ENCODE measurements at places on chromosomes 11 and 22.

DNA sequence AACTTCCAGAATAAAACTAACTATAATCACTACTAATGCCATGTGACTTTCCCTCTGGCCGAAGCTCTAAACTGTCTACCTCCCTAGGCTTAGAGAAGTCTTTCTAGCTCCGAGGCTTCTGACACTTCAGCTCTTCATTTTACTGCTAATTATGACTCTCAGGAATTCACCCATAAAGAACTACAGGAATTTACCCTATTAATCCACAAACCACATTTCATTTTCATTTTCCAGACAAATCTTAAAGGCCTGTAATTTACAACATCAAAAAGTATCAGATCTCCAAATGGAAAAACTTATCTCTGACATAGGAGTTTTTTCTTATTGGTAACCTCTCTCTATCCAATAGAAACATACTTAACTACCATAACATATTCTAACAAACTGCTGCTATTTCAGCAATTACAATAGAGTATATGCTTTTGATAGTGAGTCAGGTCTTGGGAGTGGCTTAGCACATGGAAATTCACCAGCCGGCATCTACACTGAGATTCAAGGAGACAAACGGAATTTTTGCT, 33.4 kb downstream of the MRTFA start:
- DNase-seq, result peak; percentile 67

GRCh38 chr22:45974498-45974897, 2.5 kb downstream of the WNT7B start:
- no peak for DNase-seq

GRCh38 chr11:11982975-11983374, 25.5 kb downstream of the DKK3 start:
- no peak for DNase-seq

- no peak for DNase-seq
These were observed 61.7 kb upstream of the FGF3 start for GRCh38 chr11:69880826-69881445.

- no peak for DNase-seq
These were observed 23.8 kb upstream of the OAF start for GRCh38 chr11:120186774-120187591.

DNA sequence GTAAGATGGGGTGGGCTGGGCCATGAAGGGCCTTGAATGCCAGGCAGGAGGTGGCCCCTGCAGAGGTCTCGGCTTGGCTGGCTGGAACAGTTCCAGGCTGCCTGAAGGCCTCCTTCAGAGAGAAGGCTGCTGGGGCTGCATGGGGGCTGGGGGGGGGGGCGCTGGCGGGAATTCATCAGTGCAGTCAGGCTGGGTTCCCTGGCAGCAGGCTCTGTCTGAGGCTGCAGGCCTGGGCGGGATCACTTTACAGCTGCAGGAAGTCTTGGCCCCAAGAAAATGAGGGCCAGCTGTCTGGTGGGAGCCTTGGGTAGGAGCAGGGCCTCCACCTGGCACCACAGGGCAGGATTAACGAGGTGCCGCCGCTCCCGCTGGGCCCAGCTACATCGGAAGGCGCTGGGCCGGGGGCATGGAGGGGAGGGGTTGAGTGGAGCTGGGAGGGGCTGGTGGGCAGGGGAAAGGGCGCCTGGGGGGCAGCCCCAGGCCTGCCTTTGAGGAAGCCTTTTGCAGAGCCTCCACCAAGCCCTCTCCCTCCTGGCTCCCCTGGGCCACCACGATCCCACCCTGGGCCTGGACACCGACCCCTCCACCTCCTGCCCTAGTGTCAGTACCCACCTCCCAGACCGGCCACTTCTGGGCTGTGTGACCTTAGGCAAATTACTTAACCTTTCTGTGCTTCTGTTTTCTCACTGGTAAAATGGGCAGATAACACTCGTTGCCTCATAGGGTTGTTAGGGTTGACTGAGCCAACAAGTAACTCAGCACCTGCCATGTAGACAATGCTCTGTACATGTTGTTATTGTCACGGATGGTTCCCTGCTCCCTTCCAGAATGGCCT, 31.0 kb upstream of the HMOX1 start:
- no peak for DNase-seq

DNA sequence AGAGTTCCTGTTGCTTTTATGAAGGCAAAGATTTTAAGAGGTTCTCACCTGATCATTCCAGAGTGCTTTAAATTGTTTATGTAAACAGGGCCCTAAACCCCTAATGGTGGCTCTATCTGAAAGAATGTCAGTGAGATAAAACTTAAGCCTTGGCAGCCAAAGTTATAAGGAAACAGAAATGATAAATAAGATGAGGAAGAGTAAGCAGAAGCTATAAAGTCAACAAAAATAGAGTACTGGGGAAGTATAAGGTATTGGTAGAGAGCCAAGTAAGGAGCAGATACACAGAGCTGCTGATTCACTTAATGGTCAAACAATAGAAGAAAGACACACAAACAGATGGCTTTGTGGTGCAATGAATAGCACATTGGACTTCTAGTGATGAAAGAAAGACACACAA, 37.9 kb downstream of the TMPRSS5 start:
- no peak for DNase-seq

GRCh38 chr22:21779444-21779843, 43.9 kb upstream of the YPEL1 start:
- no peak for DNase-seq

DNA sequence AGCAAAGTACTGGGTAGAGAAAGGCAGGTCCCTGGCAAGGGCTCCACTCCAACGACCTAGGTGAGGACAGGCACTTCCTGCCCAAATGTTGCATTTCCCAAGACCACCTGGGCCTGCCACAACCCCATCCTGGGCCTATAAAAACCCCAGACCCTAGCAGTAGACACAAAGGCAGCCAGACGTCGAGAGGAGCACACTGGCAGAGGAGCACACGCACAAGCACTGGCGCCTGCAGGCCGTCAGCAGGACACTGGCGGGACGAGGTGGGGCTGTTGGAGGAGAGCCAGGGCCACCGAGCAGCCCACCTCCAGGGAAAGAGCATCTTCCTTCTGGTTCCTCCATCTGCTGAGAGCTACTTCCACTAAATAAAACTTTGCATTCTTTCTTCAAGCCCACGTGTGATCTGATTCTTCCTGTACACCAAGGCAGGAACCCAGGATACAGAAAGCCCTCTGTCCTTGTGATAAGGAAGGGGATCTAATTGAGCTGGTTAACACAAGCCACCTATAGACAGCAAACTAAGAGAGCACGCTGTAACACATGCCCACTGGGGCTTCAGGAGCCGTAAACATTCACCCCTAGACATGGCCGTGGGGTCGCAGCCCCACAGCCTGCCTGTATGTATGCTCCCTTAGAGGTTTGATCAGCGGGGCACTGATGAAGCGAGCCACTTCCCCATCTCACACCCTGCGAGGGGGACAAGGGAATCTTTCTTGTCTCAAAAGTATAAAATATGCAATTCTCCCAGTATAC, 89.7 kb upstream of the MTMR2 start:
- no peak for DNase-seq

DNA sequence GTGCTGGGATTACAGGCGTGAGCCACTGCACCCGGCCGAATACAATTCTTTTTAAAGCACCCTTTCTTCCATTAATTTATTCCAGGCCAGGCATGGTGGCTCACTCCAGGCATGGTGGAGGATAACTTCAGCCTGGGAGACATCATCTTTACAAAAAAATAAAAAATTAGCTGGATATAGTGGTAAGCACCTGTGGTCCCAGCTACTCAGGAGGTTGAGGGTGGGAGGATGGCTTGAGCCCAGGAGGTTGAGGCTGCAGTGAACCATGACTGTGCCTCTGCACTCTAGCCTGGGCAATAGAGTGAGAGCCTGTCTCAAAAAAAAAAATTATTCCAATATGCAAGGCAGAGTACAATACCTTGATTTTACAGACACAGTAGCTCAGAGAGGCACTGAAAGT, 11.4 kb downstream of the TAGLN start:
- no peak for DNase-seq

GRCh38 chr11:93288079-93288478, 42.5 kb upstream of the DEUP1 start:
- DNase-seq, result no peak

DNA sequence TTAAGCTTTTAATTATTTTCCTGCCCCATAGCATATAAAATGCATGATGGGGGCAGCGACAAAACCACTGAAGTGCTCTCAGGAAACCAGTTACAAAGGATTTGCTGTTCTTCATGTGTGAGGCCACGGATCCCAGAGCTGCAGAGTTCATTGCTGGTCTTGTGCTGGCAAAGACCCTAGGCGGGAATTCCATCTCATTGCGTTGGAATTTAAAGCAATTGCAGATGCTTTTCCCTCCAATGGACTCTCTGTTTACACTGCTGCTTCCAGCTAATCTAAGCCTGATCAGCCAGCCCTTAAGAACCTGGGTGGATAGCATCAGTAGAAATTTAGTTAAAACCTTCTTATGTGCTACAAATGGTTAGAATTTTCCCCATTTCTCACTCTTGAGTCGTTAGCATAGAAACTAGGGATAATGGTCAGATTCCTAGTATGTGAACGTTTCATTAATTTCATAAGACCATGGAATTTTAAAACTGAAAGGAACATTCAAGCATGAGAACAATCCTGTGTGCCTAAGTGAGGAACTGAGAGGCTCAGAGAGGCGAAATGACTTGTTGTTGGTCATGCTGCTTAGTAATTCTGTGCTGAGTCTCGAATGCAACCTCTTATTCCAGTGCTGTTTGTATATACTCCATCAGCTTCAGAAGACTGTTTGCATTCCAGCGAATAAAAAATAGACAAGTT, 36.1 kb upstream of the ADSL start:
- DNase-seq, result no peak

DNA sequence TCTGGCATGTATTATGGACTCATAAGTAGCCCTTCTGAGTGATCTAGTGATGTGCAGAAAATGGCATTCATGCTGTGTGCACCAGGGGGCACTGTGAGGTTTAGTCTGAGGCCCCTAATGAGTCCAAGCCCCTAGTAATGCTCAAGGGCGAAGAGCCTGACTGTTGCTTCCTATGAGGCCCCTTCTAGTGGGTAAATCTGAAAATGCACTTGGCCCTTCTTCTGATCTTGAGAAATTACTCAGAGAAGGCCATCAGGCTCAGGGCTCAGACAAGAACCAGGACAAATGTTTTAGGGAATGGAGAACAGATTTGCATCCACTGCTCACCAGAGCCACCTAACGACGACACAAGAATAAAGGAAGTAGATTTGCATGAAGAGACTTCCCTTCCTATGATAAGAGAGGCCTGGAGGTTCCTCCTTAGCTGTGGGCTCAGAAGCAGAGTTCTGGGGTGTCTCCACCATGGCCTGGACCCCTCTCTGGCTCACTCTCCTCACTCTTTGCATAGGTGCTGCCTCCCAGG, 75.8 kb downstream of the GGTLC2 start:
- DNase-seq, result peak; percentile 73
